Left lobe of liver (tissue), 2 donors: ENCODE measurements at places on chromosomes 3 and 15. TPM values are rescaled to one million over a fixed set of nuclear protein-coding genes. Genes with fewer than 3 reads are reported as not detected.

- DNase-seq, result no peak
These were observed 90.4 kb downstream of the WWTR1 start for GRCh38 chr3:149567381-149567780.

DNA sequence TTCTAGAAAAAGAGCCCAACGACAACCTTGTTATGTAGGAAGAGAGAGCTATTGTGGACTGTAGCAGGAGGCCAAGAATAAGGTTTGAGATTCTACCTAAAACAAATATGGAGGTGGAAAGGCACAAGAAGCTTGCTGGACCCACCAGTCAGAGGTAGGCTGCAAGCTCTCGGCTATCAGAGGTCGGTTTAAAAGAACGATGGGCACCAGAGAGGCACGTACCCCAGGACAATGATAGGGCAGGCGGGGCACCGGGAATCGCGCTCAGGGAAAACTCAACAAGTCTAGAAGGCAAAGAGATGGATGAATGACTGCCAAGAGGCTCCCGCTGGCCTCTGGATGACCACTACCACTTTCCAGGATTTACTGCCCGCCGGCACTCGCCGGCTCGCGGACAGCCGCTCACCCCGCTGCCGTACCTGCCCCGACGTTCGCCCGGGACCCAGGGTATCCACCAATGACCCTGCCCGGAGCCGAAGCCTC, 1.1 kb downstream of the HDGFL3 start:
- DNase-seq, result no peak

GRCh38 chr3:151903501-151903991, 30.1 kb downstream of the SUCNR1 start:
- DNase-seq, result no peak

Gene CLRN1
- total RNA-seq, result not detected

Gene PFN2
- 7.5 TPM for total RNA-seq

DNA sequence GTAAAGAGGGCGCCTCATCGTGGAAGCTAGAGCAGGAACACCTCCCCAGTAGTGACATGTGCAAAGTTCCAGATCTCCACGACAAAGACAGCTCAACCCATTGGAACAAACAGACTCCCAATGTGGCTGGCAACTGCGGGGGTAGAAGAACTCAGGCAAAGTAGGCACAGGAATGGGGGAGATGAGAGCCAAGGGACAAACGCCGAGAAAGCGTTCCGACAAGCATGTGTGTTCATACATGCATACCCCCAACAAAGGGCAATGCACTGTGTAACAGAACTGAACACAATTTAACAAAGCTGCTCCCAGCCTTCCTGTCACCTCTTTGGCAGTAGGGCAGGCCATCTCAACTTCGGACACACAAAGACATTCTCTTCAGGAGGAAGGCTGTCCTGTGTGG, 11.6 kb downstream of the RCCD1 start:
- DNase-seq, result no peak

Gene RHCG
- total RNA-seq, result 0.15 TPM

GRCh38 chr3:50003216-50003615, 63.3 kb downstream of the RBM6 start:
- no peak for DNase-seq

Gene GTF2E1
- 7.1 TPM for total RNA-seq

DNA sequence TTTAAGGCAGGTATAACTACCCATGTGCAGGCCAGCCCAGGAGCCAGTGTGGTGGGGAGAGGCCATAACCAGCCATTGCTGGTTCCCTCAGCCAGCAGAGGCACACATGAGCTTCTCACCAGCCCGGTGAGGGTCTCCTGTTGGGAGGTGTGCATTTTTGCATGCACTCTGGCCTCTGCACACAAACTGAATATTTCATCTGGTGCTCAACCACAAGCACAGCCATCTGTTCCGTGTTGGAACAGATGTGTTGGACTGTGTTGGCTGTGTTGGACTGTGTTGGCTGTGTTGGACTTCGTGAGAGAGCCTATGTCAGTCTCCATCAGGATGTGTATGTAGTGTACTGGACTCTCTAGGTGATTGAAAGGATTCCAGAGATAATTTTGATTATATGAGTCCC, 67.2 kb downstream of the RPL39L start:
- no peak for DNase-seq

Gene ZNF619
- 6.1 TPM for total RNA-seq

DNA sequence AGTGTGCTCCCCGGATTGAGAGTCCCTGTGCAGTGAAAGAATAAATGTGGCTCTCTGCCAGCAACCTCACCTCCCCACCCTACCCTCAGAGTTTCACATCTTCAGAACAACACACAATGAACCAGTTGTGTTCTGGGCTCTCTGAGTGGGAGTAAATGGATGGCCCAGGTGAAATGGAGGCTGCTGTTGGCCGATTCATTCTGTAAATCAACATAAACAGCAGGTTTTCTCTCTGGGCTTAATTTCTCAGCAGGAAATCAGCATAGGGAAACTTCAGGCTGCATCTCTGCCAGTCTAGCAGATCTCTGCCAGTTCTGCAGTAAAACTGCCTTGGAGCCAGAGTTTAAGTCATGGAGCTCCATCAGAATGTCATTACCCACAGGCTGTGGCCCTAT, 54.6 kb upstream of the FURIN start:
- DNase-seq, result no peak

DNA sequence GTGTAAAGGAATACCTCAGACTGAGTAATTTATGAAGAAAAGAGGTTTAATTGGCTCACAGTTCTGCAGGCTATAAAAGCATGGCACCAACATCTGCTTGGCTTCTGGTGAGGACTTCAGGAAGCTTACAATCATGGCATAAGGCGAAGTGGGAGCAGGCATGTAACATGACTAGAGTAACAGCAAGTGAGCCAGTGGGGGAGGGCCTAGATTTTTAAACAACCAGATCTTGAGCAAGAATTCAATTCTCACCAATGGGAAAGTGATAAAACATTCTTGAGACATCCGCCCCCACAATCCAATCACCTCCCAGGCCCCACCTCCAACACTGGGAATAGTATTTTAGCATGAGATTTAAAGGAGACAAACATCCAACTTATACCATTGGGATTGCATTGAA, 44.2 kb upstream of the BCL2A1 start:
- DNase-seq, result peak; percentile 4

DNA sequence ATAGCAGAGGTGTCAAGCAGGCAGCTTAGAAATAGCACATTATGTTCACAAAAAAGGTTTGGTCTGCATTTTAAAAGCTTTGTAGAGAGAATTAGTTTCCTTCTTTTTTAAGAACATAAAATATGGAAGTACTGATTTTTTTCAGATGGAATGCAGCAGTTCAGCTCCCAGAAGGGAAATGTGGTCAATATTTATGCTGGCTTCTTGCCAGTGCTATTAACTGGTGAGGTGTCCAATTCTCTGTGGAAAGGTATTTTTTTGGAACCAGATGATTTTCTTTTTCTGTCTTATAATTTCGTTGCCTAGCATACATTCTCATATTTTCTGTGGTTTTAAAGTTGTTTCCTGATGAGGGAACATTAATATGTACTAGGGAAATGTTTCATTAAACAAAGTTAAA, 211.4 kb upstream of the ZNF385D start:
- no peak for DNase-seq

- DNase-seq, result no peak
These were observed 84.2 kb downstream of the NEDD4 start for GRCh38 chr15:55909036-55909811.

Gene APOD
- 0.25 TPM for total RNA-seq

DNA sequence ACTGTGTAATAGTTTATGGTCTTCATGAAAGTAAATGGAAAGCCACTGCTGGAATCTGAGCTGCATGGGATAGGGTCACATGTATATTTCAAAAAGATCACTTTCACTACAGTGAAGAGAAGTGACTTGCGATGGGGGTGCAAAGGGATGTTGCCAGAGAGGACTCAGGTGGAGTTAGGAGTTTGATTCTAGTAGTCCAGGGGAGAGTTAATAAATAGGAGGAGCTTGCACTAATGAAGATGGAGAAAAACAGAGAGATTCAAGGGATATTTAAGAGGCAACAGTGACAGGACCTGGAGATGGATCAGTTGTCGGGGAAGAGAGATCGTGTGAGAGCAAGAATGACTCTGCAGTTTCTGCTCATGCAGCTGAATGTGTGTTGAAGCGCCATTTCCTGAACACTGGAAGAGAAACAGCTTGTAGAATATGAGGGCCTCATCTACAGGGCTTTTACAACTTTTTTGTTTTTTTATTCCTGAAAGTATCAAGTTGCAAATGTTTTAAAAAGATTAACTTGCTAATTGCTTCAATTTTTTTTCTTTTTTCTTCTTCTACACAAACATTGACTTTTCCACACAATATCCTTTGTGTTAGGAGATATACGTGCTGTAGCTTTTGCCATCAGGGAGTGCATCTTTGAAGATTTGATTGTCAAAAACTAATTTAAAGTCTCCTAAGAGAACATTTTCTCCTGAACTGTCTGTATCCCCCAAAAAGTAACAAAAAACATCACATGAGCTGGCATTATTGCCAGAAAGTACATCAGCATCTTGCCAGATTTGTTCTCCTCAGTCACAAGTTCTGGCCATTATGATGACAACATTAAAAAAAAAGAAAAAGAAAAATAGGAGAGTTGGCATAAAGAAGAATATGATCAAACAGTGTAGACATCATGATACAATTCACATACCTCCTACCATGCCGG, 37.5 kb downstream of the SETMAR start:
- no peak for DNase-seq

Gene INSYN1
- 1.4 TPM for total RNA-seq

DNA sequence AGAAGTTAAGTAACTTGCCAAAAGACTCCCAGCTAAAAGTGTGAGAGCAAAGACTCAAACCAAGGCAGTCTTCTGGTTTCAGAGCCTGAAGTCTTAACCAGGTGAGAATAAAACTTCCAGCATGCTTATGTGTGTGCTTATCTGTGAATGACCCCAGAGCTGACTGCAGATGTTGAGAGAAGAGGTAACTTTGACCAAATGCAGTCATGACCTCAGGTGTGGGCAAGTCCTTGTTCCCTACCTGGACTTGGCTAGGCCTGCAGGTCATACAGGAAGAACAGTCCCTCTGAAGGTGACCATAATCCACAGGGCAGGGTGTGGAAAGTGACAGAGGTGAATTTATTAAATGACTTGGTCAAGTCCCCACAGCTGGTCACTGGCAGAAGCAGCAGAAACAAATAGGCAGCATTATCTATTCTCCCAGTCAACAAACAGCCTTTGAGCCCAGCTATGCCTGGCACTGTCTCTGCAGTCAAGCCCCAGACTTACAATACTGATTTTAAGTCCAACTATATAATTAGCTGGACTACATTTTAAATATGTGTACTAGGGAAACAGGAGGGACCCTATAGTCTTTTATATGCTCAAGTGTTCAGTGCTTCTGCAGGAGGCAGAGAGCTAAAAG, 3.0 kb upstream of the CPEB1 start:
- DNase-seq, result no peak

Gene ADGRG7
- 17.0 TPM for total RNA-seq

DNA sequence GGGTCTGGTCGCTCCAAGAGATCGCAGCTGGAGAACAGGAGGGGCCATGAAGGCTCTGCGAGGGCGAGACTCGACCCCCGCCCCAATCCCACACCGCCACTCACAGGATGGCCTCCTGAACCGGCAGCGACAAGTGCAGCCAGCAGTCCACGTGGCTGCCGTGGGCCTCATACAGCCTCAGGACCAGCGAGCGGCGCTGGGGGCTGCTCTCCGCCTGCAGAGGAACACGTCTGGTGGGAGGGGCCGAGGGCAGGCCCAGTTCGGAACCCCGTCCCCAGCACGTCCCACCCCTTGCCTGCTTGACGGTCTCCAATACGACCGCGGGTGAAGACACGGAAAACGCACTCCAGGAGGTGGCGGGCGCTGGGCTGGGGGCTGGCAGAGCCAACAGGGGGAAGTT, 9.2 kb downstream of the NEIL1 start:
- no peak for DNase-seq

Gene NOX5
- 0.13 TPM for total RNA-seq

DNA sequence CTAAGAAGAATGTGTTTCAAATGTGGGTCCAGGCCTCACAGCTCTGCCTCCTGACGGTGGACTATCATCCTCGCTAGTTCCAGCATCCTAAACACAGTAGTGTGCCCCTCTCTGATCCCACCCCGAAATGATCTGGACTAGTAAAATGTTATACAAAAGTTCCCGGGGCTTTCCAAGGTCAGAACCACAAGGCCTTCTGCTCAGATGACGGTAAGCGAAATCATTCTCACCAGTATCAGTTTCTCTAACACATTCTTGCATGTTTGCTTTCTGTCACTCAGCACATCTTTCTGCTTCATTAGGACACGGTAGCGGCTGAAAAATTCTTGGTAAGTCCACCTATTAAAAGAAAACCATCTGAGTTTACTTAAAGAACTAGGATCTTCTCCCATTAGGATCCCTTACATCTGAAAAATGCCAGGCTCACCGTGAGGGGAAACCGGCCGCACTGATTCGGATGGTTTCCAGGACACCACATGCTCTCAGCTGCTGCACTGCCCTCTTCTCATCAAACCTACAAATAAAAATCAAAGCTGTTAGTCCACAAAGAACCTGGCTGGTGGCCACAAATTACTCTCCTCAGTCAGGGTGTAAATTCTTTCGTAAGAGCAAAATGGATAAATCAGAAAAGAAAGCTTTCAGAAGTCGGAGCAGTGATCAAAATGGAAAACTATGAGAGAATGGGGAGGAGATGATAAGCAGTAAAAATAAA, 83.9 kb upstream of the MYO5C start:
- no peak for DNase-seq

- DNase-seq, result no peak
These were observed at the start of gene CD200 for GRCh38 chr3:112333002-112333380. Gene CD200, plus strand, starts transcription at chr3:112333156. Its CDS starts 57 bp downstream, at chr3:112333213.

- peak; percentile 61 for DNase-seq
These were observed 348.5 kb upstream of the PROK2 start for GRCh38 chr3:72133329-72134011.

DNA sequence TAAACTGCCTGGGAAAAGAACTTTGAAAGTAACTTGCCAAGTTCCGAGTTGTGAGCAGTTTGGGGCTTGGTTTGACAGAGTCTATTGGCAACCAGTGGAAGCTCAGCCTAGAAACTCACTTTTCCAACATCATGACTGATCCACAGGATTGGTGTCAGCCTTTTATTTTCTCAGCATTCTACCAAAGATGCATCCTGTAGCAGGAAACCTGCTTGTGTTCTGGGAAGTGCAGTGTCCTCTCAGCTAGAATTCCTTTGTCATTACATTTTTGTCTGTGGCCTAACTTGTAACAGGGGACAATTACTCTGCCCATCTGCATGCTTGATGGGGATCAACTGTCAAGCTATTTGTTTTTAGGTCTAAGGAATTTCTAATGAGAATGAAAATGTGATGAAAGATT, 116.7 kb upstream of the LMOD3 start:
- DNase-seq, result no peak

DNA sequence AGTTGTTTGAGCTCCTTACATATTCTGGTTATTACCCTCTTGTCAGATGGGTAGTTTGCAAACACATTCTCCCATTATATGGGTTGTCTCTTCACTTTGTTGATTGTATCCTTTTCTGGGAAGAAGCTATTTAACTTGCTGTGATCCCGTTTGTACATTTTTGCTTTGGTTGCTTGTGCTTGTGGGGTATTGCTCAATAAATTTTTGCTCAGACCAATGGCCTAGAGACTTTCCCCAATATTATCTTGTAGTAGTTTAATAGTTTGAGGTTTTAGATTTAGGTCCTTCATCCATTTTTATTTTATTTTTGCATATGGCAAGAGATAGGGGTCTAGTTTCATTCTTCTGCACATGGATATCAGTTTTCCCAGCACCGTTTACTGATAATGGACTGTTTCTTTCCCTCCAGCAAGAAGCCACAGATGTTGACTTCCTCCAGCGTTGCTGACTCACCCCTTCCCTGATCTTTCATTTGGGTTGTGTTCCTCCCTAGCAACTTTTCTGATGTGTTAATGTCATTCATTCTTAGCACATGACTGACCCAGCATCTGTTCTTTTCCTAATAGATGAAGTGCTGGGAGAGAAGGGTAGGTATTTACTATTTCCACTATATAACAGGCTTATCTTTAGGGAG, 166.7 kb upstream of the SGO1 start:
- DNase-seq, result no peak

- DNase-seq, result no peak
These were observed 66.7 kb upstream of the GOLGA8B start for GRCh38 chr15:34650177-34650576.
